ENCODE measurements at places on chromosomes 5 and 9. TPM values are rescaled to one million over a fixed set of nuclear protein-coding genes. Genes with fewer than 3 reads are reported as not detected.

Gene PTGER4
- 71.7 TPM for total RNA-seq

Gene TNFSF15
- 0.47 TPM for total RNA-seq

- DNase-seq: no peak
- H3K4me3 ChIP-seq: no peak overlapping the region
- H3K27me3 ChIP-seq: no peaks in the 10 kb centered on the region
- no peaks in the 10 kb centered on the region for H3K36me3 ChIP-seq
- H3K27ac ChIP-seq: no peak overlapping the region
Observed at GRCh38 chr9:12790001-12790400, 15.2 kb downstream of the LURAP1L start.

DNA sequence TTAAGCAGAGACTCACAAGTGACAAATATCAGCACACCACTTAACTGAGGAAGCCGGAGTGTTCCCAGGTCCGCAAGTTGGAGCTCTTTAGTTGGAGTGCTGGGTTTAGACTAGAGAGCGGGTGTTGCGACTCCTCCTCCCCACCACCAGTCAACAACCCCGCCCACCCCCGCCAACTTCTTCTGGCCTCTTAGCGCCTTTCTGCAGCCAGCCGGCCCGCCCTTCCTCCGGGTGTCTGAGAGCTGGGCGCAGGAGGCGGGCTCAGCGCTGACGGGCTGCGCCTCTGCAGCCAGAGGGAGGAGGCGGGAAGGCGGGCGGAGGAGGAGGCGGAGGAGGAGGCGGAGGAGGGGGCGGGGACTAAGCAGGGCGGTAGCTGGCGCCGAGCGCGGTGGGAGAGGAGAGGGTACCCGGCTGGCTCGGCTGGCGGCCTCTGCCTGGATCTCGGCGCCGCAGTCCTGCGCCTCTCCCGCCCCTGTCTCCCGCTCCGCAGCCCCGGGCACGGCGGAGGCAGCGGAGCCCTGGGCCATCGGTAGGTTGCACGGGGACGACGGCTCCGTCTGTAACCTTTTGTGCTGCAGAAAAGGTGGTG lies at the start of gene MACIR:
MACIR (plus strand) TSS at position 396 of the 589 bp plus-strand sequence. CDS start 17,157 bp downstream, outside the sequence.
- peak within 1 kb of the TSS; percentile 87 for H3K4me3 ChIP-seq
- peaks cover 2% of the 10 kb centered on the region for H3K27me3 ChIP-seq
- peaks cover 28% of the 10 kb centered on the region for H3K4me1 ChIP-seq
- peak within 1 kb of the TSS; percentile 72 for H3K27ac ChIP-seq
- DNase-seq: peak; percentile 96
- no peaks in the 10 kb centered on the region for H3K36me3 ChIP-seq

Gene FUT7
- 1.3 TPM for total RNA-seq

DNA sequence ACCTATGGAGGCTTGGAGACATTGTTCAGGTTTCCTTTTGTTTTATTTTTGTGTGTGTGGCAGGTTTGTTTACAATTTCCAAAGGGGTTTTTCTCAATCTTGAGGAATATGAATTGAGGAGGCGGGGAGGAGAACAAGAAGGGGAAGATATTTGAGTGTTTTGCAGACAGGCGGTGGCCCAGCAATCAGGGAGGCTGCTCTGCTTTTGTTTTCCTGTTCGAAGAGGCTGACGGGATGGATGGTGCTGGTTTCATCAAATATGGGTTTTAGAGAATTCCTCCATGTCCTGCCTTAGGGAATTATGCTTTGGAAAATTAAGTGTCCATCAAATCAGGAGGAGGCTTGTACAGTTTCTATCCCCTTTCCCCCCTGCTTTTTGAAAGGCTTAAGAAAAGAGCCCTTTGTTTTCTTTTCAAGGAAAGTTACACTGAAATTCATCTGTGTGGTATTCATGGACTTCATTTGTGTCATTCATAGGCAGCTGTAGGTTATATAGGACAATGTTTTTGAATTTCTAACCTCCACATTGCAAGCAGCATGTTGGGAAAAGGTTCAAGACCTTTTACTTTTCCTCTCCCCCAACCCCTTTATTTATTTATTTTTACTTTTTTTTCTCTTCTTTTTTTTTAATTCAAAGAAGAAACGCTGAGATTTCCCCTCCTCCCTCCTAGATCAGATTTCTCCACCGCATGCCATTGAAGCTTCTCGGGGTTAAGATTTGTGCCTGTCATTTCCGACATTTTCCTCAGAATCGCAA lies 107.4 kb downstream of the ZNF462 start:
- DNase-seq: no peak
- no peaks in the 10 kb centered on the region for H3K36me3 ChIP-seq
- no peak overlapping the region for H3K27ac ChIP-seq
- H3K4me1 ChIP-seq: no peaks in the 10 kb centered on the region
- H3K4me3 ChIP-seq: no peak overlapping the region

Gene ERCC8
- total RNA-seq: 12.5 TPM

DNA sequence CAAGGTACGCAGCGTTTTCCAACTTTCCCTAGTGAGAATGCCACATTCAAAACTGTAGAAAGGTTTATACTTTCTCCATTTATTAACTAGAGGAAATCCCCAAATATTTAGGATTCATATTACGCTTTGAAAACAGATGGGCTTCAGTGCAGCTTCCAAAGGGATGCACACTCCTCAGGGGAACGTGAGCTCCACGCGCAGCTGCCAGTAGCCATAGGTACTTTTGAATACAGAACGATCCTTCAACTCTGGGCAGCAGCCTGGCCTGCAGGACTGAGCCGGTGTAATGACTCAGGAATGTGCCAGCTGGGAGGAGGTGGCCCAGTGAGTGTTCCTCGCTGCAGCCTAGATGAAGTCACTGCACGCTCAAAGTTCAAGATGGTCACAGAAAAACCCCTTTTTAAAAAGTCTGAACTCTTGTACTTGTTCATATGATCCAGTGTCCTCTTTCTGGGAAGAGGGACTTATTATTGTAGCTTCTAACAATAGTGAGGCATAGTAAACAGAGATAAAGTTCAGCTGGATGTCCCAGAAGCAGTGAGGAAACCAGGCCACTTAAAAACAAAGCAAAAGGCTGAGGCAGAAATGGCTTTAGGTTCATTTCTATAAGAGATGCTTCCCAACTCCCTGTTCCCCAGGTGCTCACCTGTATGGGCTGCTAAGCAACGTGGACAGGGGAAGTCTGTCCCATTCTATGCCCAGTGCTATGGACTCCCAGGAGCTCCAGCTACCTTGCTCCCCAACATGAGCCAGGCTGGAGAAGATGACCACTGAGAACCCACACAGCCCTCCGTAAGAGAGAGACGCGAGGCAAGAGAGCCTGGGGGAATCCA lies 130.0 kb downstream of the LHFPL2 start:
- DNase-seq: no peak
- peaks cover 57% of the 10 kb centered on the region for H3K27me3 ChIP-seq
- no peaks in the 10 kb centered on the region for H3K36me3 ChIP-seq
- no peaks in the 10 kb centered on the region for H3K4me1 ChIP-seq

DNA sequence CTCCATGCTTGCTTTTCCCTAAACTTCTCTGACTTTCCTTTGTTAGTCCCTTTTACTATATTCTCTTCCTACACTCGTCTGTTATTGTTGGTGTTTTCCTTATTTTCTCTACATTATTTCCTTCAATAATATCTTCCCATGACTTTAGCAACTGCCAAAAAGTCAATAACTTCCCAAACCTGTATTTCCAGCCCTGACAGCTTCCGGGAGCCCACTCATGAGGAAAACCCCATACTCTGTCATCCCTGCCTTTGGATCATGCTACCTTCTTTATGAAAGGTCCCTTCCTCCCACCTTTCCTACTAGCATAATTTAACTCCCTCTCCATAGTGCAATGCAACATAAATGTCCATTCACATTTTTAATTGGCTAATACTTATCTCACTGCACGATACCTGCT lies 144.0 kb upstream of the CDH6 start:
- no peaks in the 10 kb centered on the region for H3K4me1 ChIP-seq
- H3K27me3 ChIP-seq: no peaks in the 10 kb centered on the region
- H3K27ac ChIP-seq: no peak overlapping the region

GRCh38 chr9:11928871-11929321 lies 764.3 kb upstream of the TYRP1 start:
- no peaks in the 10 kb centered on the region for H3K36me3 ChIP-seq
- H3K4me1 ChIP-seq: no peaks in the 10 kb centered on the region
- H3K27me3 ChIP-seq: no peaks in the 10 kb centered on the region
- DNase-seq: no peak

DNA sequence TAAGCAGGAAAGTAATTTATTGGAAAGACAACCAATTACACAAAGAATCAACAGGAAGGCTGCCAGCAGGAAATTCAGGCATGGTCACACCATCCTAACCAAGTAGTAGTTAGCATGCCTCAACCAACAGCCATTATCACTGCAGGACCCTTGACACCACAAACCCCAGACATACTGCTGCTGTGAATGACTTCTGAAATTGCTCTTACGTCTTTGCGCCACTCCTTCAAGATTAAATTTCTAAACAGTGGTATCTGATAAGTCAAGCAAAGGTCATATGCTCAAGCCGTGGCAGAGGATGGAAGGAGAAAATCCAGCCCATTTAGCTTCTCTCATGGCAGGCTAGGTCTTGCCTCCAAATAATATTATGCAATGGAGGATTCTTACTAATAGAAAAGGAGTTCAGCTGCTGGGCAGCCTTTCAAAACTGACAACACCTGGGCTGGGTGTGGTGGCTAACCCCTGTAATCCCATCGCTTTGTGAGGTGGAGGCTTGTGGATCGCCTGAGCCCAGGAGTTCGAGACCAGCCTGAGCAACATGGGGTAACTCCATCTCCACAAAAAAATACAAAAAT lies 5.0 kb upstream of the PTGER4 start:
- H3K27me3 ChIP-seq: no peaks in the 10 kb centered on the region
- no peak overlapping the region for H3K4me3 ChIP-seq
- peaks cover 80% of the 10 kb centered on the region for H3K4me1 ChIP-seq

GRCh38 chr5:95086927-95087815 lies 197.7 kb downstream of the MCTP1 start:
- no peaks in the 10 kb centered on the region for H3K4me1 ChIP-seq
- no peaks in the 10 kb centered on the region for H3K36me3 ChIP-seq
- H3K4me3 ChIP-seq: no peak overlapping the region
- H3K27ac ChIP-seq: no peak overlapping the region

Measured in activated CD4-positive, alpha-beta T cell treated with anti-CD3 and anti-CD28 coated beads for 36 hours (primary cell).